ENCODE measurements at places on chromosomes 2 and 18.

DNA sequence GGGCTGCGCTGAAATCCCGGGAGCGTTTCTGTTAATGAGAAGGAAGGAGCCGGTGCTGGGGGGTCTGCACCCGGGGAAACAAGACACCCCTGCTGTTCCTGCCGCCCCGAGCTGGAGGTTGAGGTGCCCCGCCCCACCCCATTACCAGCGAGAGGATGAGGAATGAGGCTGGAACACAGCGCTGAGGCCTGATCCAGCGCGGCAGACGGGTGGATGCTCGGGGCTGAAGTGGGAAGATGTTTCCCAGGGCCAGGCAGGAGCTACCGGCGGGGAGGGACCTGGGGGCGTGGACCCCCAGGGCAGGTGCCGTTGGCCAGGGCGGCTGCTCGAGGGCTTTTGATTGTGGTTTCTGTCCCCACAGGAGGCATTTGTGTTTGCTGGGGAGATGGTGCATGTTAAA lies 134.3 kb upstream of the CTDP1 start:
- DNase-seq: no peak

DNA sequence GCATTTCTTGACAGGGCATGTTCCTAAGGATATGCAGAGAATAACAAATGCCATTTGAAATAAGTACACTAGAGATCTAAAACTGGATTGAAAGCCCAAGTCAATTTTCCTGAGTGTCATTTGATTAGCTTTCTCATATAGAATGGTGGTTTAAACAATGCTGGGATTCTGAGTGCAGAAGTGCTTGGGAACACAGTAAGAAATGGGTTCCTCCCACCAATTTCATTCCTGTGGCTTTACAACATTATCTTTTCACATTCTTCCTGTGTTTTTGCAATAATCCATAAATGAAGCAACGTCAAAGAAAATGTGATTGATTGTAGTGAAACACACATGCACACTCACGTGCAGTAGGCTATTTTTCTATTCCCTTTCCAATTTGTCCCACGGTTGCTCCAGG lies 1858.4 kb upstream of the PIK3C3 start:
- no peak for DNase-seq

GRCh38 chr2:190354003-190354690 lies 10.8 kb downstream of the INPP1 start:
- no peak for DNase-seq

DNA sequence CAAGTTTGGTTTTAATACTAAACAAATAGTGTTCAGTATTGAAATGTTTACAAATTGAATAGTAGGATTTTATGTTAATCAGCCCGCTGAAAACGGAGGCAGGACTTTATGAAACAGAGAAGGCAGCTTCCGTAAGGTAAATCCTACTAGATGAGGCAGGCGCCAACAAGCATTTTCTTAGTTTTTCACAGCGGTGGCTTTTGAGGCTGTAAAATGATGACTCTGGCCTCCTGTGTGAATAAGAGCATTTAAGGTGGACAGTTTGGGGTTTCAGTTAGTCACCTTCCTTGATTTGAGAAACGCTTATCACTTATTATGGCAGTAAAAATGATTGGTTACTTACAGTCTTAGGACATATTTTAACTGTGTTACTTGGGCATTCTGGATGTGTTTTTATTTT lies 212.9 kb downstream of the PTGR3 start:
- DNase-seq: no peak

- DNase-seq: no peak
These were observed 71.0 kb downstream of the PRPF40A start for GRCh38 chr2:152646264-152646663.

GRCh38 chr2:109290887-109291643 lies 162.1 kb downstream of the SH3RF3 start:
- no peak for DNase-seq

DNA sequence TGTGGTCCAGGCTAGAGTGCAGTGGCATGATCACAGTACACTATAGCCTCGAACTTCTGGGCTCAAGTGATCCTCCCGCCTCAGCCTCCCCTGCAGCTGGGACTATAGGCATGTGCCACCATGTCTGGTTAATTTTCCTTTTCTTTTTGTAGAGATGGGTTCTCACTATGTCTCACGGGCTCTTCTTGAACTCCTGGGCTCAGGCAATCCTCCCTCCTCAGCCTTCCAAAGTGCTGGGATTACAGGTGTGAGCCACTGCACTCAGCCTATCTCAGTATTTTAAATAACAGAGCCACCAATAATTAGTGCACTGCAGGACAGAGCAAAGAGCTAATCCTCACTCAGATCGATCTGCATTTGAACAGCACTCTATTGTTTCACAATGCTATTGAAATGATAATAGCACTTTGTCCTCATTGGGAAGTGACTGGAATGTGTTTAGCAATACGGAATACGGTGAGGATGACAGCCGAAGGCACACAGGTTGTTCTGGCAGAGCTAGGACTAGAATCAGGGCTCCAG lies 335.9 kb downstream of the DLGAP1 start:
- no peak for DNase-seq

DNA sequence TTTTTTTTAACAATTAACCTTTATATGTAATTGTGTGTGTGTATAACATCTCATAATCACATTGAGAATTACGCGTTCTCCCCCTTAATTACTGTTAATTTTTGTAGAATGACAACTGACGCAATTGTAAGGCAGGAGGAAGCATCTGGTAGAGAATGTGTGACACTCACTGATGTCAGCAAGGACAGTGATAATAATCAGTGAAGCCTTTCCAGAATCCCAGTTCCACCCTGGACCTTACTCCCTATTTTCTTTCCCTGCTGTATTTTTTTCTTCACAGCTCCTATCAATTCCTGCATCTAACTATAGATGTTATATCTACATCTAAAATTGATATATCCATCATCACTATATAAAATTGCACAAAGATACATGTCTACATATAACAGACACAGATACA lies 16.1 kb upstream of the STRN start:
- no peak for DNase-seq

DNA sequence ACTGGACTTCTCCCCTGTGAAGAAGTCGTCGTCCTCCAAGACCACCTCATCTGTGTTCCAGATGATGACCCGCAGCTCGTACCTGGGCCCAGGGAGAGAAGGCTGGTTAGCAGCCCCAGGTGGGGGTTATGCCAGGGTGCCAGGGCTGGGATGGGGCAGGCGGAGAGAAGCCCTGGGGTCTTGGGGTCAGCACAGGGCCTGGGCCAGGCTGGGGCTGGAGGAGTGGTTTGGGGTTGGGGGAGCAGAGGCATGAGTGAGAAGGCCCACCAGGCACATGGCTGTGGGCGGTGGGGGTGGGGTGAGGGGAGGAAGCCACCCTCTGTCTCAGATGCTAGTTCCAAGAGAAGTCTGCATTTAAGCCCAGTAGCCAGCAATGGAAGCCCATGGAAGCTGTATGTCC lies 15.8 kb downstream of the OTOF start:
- no peak for DNase-seq

GRCh38 chr18:2569338-2570207 lies 1.7 kb downstream of the METTL4 start:
- no peak for DNase-seq

DNA sequence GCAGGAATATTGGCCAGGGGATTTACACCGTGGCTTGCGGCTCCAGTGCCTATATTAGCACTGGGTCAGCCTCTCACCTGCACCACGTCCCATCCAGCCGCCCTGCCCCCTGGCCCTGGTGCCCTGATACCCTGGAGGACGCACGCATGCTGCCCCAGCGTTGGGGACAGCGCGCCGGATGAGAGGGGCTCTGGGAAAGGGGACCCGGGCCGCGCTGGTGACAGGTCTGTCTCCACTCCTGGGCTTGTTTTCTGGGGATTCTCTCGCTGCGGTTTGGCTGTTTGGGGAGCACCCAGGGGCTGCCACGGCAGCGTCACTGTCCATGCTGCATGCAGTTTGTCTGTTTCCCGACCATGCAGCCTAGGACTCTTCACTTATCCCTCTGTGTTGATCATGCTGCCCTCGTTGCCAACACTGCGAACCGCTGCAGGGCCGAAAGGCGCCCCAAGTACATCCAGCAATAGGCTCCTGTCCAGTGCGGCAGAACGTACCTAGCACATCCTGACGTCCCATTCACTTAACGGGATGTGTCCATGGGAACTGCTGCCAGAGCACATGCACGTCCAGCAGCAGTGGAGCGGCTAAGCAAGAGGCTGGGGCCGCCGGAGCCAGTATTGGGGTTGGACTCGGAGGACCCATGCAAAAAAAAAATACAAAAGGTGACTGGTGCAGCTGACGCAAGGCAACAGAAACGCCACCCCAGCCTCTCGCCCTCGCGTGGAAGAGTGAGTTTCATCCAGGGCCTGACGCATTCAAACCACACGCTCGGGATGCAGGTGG lies 115.5 kb upstream of the PXDN start:
- DNase-seq: no peak

DNA sequence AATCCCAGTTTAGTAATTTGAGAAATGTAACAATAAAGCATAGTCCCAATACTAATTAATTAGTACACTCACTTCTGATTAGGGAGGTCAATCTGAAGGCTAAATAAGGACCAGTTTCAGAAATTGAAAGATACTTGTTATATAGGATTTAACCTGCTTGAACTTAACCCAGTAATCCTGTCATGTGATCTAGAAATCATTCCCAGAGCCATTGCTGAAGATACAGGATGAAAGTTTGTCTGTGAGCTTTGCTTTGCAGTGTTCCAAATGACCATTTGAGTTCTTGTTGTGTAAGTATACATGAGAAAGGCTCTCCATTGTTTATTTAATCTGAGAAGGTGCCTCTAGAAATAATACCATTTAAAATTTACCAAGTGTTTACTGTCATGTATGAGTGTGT lies 52.2 kb downstream of the GALNT1 start:
- no peak for DNase-seq

DNA sequence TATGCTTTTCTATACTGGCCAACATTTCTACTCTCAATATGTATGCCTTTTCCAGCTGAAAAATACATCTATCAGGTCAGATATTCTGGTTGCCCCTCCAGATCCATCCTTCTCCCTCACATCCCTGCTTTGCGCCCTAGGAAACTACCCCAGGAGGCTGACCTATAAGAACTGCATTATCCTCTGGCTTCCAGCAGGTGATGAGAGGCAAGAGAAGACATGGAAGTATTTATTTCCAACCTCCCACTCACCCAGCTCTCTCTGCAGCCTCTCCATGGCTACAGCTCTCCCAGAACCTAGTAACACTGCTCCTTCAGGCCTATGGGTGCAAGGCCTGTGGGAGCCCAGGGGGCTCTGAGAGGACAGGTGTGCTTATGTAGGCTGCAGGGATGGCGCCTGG lies 42.9 kb downstream of the ARID5A start:
- DNase-seq: no peak

GRCh38 chr2:211816754-211817153 lies 721.8 kb downstream of the ERBB4 start:
- no peak for DNase-seq

DNA sequence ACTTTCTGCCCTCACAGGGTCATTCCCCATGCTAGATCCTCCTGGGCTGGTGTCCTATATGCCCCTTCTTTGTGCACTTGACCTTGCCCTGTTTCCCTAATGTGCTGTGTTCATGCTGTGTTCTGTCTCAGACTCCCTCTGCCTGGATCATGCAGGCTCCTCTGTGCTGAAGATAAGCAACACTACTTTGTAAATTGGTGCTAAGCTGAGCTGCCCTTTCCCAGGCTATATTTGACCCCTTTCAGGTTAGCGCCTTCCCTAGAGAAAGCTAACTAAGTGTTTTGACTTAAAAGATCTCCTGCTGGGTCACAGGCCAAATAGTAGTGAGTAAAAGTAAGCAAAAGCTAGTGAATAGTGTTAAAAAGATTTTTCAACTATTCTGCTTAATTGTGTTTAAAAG lies 257.2 kb upstream of the RGPD4 start:
- DNase-seq: no peak

GRCh38 chr18:44764863-44765262 lies 84.2 kb downstream of the SETBP1 start:
- no peak for DNase-seq

GRCh38 chr2:234451852-234452625 lies 44.8 kb downstream of the ARL4C start:
- DNase-seq: no peak

GRCh38 chr2:49262801-49263560 lies 108.7 kb upstream of the FSHR start:
- no peak for DNase-seq

- DNase-seq: no peak
These were observed 12.0 kb upstream of the HAAO start for GRCh38 chr2:42804338-42804737.

GRCh38 chr18:37285825-37286224 lies 279.8 kb downstream of the CELF4 start:
- DNase-seq: no peak

- DNase-seq: no peak
These were observed 306.5 kb upstream of the TNP1 start for GRCh38 chr2:217166241-217166850.

DNA sequence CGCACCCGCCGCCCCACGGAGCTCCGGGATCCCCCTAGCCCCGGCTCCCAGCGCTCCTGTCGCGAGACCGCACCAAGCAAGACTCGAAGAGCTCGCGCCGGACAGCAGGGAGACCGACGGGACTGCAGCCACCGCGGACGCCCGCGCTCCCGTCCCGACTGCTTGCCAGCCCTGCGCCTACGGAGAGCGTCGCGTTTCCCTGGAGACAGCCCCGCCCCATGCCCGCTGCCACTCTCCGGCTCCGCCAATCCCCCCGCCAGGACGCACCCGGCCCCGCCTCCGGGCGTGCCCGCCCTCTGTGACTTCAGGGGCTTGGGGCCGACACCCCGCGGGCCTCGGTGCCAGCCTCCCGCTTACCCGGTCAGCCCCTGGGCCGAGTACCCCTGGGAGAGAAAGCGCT lies at the start of gene ANKMY1:
Gene ANKMY1, minus strand, starts transcription at position 181 of the 400 bp plus-strand sequence. CDS start 653 bp downstream, outside the sequence.
- DNase-seq: peak; percentile 34

DNA sequence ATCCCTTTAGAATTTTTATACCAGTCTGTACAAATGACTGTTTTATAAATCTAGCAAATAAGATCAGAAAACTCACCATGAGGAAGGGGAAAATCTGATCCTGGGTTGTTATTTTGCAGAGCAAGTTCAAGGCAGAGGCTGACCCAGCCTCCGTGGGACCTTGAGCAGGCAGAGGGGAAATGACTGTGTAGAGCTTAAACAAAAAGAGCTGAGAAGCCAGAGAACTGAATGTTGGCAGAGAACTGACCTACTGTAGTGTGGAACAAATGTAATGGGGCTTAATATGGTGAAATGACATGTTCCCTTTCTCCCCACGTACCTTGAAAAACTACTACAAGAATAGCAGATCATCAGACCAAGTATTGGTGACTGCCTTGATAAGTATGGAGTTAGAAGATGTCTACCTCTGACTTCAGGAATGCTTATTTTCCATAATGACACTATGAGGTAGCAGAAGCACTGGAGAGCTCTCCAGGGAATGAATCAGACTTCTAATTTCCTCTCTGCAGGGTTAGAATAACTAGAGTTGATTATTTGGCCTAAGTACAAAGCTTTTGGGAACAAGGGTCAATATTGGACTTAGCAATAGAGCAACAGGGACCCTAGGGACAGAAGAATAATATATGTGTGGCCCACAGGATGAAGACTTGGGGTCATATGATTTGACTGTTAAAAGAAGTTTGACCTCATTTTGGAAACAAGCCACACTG lies 304.4 kb downstream of the CCDC178 start:
- DNase-seq: no peak
